ENCODE measurements at places on chromosomes 2 and 18.
A peak's percentile ranks its signal among the peaks of the same experiment; 100 is the strongest.

- peak; percentile 34 for DNase-seq
Observed at GRCh38 chr2:51490576-51491234, 458.8 kb upstream of the NRXN1 start.

DNA sequence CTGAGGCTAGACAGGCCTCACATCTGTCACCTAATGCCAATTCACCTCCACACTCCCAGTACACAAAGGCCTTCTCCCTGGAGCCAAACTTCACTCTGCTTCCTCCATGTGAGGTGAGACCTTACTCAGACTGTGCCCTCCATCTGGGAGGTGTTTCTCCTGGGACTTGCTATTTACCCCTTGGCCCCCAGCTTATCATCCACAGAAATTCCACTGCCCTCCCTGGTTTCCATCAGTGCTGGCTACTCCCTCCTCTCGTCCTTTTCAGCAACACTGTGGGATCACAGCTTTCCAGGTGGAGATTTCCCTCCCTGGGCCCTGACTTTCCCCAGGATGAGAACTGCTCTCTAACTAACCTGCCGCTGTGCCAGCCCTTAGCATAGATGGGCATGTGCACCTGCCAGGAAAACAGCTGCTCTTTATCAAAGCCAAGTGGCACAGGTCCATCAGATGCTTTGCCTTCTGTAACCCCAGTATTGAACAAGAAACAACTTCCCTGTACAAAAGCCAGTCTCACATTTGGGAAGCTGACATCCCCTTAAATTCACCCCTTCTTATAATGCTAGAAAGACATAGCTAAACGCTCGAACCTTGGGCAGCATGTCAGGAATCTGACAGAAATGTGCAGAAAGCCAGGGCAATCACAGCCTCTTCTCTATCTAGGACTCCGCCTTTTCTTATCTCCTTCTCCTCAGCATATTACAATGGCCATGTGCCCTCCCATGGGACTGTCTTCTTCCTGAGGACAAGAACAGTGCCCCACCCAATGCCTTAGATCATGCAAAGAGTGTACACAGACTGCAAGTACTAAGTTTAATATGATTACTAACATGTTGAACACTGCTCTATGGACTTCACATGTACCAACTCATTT lies 535.5 kb upstream of the ID2 start:
- no peak for DNase-seq

GRCh38 chr2:159202568-159203071 lies 83.9 kb downstream of the WDSUB1 start:
- peak; percentile 13 for DNase-seq

DNA sequence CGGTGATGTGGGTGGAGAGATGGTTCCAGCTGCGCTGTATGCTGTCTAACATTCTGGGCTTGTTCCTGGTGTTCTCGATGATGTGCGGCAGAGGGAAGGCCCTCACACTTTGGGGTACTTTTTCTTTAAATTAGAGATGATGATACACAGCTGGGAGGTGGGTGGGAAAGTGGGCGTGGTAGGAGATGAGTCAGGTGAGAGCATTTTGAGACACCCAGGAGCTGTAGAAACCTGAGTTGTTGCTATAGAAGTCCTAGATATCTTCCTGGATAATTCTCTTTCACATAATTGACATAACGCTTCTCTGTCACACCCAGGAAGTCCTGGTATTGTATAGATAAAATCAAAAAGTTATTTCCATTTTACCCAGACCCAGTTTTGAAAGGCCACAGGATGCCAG lies 103.8 kb upstream of the ALKAL2 start:
- no peak for DNase-seq

GRCh38 chr2:203730076-203730729 lies 23.8 kb downstream of the CD28 start:
- DNase-seq: no peak

- no peak for DNase-seq
Observed at GRCh38 chr18:51721996-51722395, 524.5 kb upstream of the MEX3C start.

DNA sequence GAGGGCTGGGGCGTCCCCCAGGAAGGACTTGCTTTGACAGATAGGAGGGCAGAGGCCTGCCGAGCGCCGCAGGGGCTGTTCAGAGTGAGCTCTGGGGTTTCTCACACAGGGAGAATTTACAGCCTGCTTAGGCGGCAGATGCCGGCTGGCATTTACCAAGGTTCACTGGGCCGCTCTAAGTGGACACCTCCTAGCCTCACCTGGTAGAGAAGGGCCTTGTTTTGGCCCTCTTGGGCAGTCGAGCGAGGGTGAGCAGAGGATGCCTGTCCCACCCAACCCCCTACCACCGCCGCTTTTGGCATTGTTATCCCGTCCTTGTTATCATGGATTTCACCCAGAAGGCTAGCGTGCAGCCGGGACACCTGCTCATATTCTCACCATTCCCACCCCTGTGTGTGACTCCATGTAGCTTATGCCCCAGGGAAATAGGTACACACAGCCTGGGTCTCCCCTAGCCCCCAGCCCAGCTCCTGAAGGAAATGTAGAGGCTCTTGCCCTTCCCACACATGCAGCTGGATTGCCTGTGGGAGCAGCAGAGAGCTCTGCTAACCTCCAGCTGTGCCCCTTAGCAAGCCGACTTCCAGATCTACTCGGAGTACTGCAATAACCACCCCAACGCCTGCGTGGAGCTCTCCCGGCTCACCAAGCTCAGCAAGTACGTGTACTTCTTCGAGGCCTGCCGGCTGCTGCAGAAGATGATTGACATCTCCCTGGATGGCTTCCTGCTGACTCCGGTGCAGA lies 52.4 kb downstream of the FAM168B start:
- no peak for DNase-seq

DNA sequence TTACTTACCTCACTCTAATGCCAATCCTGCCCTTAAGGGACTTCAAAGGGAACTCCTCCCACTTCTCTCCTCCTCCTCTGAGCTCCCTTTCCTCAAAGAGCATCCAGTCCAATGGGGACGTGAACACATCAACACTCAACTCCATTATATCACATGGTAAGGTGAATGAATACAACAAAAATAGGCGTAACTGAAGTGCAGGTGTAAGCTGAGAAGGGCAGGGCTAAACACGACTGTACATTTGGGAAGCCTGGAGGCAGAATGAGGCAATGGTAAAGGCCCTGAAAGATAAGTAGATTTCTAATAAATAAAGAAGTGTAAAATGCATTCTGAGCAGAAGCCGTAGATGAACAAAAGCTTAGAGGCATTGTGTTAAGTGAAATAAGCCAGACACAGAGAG lies 226.1 kb upstream of the TRIB2 start:
- no peak for DNase-seq

- DNase-seq: no peak
Observed at GRCh38 chr2:205361970-205362369, 320.3 kb upstream of the NRP2 start.

DNA sequence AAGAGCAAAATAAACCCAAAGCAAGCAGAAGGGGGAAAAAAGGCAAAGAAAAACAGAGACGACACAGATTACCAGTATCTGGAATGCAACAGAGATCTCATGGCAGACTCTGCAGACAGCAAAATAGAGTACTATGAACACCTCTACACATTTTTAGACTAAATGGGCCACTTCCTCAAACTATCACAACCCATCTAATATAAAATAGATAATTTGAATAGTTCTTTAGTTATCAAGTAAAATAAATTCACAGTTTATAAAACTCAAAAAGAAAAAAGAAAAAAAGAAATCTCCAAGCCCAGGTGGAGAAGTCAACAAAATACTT lies 16.6 kb downstream of the SESTD1 start:
- no peak for DNase-seq

- DNase-seq: no peak
Observed at GRCh38 chr2:120883607-120884440, 148.2 kb downstream of the GLI2 start.

GRCh38 chr2:232487385-232488096 lies at the start of gene ECEL1:
Gene ECEL1, minus strand, starts transcription at chr2:232487834. Its CDS starts 1,181 bp downstream, at chr2:232486653.
- no peak for DNase-seq

GRCh38 chr2:18924386-18924785 lies 335.0 kb upstream of the NT5C1B start:
- no peak for DNase-seq

- peak; percentile 41 for DNase-seq
Observed at GRCh38 chr2:70887550-70888246, 48.0 kb upstream of the ATP6V1B1 start.

DNA sequence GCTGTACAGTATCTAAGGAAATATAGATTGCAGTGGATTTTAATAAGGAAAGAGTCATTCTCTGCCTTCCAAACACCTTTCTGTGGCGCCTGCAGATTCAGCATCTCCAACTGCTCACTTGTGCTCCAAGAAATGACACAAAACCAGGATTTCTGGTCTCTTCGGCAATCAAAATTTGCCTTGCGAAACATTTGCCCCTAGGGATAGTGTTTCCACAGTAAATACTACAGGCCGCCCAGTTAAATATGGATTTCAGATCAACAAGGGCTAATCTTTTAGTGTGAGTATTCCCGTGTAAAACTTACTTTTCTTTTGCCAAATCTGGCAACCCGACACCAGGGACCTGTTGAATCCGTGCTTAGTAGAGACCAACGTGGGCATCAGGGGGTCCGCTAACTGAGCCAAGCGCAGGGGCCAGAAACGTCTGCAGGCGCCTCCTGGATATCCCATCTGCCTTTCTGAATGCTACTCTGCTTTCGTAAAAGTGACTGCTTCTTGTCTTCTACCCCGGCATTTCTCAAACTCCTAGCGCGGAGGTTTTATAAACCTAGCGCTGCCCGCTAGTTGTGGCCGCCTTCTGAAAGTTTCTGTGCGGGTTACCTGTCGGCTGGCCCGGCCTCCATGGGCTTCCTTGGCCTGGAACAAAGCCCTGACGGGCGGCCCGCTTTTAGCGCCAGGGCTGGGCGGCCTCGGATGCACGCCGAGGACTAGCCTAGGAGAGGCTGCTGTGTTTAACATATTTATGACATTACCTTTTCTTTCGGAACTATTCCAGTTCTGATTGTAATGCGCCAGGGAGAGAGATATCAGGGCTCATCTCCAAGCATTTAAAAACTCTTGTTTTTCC lies 2.5 kb downstream of the CYP1B1 start:
- no peak for DNase-seq

GRCh38 chr2:105768961-105769452 lies 24.3 kb downstream of the NCK2 start:
- no peak for DNase-seq

DNA sequence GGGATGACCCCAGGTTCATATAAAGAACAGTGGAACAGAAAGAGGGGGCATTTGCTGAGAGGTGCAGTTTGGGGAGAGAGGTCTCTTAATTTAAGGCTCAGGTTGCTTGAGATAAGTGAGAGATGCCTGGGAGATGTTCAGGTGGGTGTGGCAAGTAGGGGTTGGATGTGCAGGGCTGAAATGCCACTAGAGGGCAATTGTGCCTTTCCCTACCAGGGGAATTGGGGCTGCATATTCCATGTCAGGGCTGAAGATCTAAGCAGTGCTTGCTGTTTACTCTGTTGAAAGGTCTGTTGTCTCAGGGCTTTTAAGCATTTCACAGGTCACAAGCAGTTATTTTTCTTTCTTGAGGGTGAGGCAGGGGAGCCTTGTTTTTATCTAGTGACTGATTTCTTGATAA lies 7.8 kb downstream of the CCDC85A start:
- peak; percentile 75 for DNase-seq

DNA sequence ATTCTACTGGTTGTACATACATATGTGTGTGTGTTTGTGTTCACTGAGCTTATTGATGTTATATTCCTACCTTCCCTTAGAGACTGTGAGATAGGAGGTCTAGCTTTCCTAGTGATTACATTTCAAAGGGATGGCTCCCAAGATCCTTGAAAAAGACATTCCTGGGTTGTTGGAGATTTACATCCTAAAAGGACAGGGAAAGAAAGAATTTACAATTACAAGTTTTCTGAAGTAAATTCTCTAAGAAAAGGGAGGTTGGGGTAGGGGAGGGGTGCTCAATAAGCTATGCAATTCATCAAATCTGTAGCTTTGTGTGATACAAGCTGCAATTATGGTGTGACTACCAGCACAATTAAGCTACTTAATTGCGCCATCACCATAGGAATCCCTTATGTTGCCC lies 284.3 kb downstream of the NUP35 start:
- DNase-seq: no peak

DNA sequence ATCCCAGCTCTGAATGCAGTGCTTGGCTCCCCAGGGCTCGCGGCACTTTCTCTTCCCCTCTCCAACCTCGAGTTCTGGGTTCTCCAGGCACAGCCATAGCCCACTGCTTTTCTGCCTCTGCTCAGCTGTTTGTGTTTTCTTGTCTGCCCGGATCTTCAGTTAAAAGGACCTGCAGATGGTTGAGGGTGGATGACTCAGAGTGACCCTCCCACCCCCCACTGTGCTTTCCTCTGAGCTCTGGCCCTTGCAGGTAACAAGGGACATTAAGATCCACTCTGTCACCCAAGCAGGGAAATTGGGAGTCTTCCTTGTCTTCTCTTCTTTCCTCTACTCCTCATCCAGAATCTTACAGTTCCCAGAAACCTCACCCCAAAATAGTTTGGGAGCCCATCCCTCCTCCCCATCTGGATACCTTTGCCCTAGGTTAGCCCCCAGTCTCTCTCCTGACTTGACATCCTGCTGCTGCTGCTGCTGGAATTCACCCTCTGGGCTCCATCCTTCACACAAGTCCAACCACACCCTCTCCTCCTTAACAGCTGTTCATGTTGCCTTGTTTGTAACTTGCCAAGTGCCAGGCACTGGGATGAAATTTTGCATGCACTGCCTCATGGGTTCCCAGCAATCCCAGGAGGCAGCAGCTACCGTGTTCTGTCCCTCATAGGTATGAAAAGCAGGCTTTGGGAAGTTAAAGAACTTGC lies 157.9 kb upstream of the TTC39C start:
- no peak for DNase-seq

DNA sequence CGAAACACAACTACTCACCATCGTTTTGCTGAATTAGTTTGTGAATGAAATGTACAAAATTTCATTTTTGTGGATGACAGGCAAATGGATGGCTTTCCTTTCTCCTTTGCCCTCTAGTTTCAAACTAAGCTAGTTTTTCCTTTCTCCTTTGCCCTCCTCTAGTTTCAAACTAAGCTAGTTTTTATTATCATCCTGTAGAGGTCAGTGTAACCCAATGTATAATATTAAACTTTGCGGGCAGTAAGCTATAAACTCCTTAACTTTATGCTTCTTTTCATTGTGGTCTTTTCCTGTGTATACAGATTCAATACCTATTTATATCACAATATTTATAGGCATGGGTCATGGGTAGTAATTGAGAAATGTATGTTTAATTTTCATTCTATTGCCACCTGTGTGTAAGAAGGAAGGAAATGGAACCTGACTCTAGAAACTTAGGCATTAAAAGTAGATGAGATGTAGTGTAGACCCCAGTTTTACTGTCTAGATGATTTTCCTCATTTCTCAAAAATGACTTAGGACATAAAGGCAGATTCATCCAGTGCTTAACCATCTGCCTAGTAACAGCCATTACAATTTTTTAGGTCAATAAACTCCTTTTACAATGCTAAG lies 58.1 kb downstream of the MAP3K19 start:
- DNase-seq: no peak

DNA sequence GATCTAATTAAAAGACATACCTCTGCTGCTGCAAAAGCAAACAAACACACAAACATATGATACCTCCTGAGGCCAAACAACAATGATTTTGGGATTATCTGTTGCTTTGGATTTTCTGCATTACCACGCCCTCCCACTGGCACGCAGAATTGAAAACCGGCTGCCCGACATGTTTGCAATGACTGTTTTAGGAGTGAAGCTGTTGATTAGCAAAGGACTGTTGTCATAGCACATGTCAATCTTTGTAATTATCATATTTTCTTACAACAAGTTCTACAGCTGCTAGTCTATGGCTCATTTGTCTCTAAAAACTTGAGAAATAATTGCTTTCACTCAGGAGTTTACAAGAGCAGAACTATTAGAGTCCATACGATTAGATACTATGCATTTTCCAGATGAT lies 94.4 kb upstream of the MEIS1 start:
- DNase-seq: no peak

Data from NCI-H446 (cell line).